ENCODE measurements at places on chromosomes 3 and 15.

DNA sequence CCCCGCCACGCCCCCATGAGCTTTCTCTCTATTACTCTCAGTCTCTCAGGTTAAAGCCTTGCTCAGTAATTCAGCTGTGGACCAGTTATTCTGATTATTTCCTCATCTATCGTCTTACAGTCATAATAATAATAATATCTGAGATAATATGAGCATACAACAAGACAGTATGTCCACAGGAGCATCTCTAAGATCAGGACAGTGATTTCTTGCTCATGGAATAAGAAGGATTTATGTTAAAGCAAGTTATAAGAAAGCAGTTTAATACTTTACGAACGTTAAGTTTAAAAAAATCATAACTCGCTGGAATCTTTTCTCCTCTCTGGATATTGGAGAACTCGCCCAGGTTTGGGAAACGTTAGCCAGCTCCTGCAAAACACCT, 643 bp upstream of the LMCD1 start:
- DNase-seq, result no peak

GRCh38 chr15:63146684-63147083, 10.6 kb downstream of the RPS27L start:
- DNase-seq, result no peak

- DNase-seq, result no peak
Observed at GRCh38 chr15:96296264-96296663, 34.2 kb upstream of the NR2F2 start.

- DNase-seq, result no peak
Observed at GRCh38 chr15:88705769-88706165, 67.0 kb downstream of the ISG20 start.
